ENCODE measurements at places on chromosomes 5 and 9.
A peak's percentile ranks its signal among the peaks of the same experiment; 100 is the strongest.

DNA sequence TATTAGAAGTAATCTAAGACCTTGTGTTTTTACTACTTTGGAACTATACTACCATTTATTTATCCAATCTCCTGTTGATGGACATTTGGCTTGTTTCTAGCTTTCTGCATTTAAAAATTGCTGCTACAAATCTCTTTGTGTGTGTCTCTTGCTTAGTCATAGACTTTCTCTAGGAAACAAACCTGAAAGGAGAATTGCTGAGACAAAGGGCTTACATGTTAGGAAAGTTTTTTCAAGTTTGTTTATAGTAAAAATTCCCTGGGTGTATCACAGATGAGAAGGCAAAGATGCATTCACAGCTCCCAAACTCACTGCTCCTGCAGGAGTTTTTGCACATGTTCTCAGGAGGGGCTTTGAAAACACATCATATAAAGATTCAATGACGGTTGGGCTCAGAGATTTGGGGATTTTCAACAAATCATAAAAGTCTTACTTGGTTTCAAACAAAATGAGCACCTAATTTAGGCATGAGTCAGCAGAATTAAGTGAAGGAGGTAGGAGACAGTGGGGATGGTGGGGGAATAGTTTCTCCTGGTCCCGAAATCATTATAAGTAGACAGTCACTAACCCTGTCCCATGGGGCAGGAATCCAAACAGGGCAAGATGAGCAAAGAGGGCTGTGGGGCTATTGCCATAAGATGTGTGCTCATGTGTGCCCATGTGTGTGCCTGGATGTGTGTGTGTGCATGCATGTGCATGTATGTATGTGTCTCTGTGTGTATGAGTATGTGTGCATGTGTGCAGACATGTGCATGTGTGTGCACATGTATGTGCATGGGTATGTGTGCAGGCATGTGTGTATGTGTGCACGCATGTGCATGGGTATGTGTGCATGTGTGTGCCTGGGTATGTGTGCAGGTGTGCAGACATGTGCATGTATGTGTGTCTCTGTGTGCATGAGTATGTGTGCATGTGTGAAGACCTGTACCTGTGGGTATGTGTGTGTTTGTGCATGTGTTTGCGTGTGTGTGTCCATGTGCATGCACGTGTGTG lies 43.4 kb upstream of the S1PR3 start:
- DNase-seq = no peak

DNA sequence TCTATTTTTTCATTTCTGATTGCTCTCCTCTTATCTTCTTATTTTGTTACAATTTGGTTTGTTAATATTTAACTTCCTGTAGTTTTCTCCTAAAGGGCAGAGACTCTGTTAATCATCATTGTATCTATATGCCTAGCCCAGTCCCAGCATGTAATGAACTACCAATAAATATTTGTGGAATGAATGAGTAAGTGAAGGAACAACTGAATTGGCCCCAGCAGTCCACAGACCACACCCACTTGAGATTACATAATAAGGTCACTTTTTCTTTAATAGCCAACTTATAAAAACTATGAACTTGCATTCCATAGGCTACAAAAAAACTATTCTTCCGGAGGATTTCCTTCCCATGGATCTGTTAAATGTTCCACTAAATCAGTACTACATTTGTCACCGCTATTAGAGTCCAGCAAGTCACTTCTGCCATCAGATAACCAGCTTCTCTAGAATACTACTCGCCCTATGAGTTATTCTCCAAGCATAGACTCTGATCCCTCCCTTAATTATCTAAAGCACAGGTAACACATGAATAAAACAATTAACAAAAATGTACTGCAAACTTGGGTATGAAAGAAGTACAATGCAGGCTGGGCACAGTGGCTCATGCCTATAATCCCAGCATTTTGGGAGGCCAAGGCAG lies 27.5 kb upstream of the TNPO1 start:
- DNase-seq = no peak

- no peak for DNase-seq
These were observed 23.0 kb downstream of the EPB41L4B start for GRCh38 chr9:109297899-109298298.

GRCh38 chr5:23314827-23315226 lies 192.6 kb upstream of the PRDM9 start:
- DNase-seq = no peak

GRCh38 chr5:154355129-154355611 lies 90.6 kb upstream of the SAP30L start:
- peak; percentile 85 for DNase-seq

DNA sequence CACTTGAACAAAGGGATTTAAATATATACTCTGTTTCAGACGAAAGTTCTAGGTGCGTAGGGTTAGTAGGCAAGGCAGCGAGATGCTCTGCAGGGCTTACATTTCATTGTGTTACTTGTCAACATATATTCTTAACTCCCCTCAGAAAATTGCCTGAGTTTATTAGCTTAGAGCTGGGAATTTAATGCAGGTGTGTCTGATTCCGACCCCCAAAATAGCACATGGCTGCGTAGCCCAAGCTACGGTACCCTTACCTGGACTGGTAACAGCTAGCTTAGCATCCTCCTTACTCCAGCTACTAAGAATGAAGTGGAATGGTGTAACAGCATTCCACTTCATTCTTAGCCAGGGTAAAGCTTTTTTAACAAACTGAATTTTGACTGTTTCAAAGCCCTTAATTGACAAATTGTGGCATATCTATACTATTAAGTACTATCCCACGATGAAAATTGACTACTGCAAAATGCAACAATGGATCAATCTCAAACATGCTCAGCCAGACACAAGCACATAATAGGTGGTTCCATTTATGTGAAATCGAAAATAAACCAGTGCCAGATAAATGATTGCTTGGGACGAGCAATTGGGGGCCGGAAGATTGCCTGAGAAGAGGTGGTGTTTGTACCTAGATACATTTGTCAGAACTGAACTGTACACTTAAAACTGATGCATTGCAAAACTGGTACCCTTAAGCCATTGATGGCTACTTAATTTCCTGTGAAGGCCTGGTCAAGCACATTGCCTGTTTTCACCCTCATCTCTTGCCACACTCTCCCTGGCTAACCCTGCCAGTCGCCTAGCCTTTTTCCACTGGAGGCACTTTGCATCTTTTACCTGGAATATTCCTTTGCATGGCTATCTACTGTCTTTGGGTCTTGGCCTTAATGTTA lies 3.0 kb upstream of the FGF18 start:
- no peak for DNase-seq

- DNase-seq = no peak
These were observed 10.9 kb downstream of the PTCH1 start for GRCh38 chr9:95505717-95506427.

DNA sequence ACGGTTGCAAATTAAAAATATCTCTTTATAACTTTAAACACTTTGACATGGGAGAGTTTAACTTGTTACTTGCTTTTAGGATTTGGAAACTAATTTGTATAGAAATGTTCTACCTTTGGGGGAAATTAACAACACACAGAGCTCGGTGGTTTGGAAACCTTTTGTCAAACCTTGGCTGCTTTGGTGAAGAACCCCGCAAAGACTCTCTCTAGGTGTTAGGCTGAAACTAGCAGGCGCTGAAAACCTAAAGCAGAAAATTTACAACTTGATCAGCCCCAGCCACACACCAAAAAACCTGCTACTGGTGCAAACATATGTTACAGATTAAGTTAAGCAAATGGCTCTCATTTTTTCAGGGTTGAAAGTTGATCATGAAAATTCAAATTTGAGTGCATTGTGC lies 25.8 kb downstream of the NR2F1 start:
- DNase-seq = no peak
